CD8-positive, alpha-beta memory T cell (primary cell): ENCODE measurements at places on chromosomes 3 and 15. TPM values are rescaled to one million over a fixed set of nuclear protein-coding genes. Genes with fewer than 3 reads are reported as not detected.

OR5K2 gene
- total RNA-seq, result not detected

- H3K27me3 ChIP-seq, result no peaks in the 10 kb centered on the region
- no peak overlapping the region for H3K27ac ChIP-seq
- H3K4me1 ChIP-seq, result no peaks in the 10 kb centered on the region
- no peak overlapping the region for H3K4me3 ChIP-seq
These were observed 10.6 kb upstream of the U2SURP start for GRCh38 chr3:142990721-142991120.

CAMK2N2 gene
- total RNA-seq, result 0.66 TPM

DNA sequence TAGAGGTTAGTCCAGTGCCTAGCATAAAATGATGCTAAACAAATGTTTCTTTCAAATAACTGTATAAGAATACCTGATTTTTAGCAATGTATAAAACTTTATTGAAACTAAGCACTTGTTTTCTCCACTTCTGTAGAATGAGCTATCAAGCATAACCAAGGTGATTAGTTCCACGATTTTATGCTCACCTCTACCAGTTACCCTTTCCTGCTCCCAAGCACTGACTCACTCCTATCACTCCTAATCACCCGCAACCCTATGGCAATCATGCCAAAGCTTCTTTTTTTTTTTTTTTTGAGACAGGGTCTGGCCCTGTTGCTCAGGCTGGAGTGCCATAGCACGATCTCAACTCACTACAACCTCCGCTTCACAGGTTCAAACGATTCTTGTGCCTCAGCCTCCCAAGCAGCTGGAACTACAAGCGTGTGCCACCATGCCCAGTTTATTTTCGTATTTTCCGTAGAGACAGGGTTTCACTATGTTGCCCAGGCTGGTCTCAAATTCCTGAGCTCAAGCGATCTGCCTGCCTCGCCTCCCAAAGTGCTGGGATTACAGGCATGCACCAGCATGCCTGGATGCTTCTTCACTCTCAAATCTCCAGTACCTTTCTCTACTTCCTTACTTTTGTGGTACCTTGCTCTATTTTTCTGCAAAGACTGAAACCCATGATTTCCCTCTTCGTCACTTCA is 3.9 kb downstream of the HSPBAP1 start:
- no peak for DNase-seq
- H3K4me1 ChIP-seq, result peaks cover 21% of the 10 kb centered on the region
- H3K27me3 ChIP-seq, result no peaks in the 10 kb centered on the region
- no peak overlapping the region for H3K27ac ChIP-seq

SGO1 gene
- 19.4 TPM for total RNA-seq

CGNL1 gene
- total RNA-seq, result not detected

CHRNA5 gene
- total RNA-seq, result 8.4 TPM

- DNase-seq, result no peak
- H3K4me1 ChIP-seq, result no peaks in the 10 kb centered on the region
- H3K36me3 ChIP-seq, result no peaks in the 10 kb centered on the region
- H3K27me3 ChIP-seq, result no peaks in the 10 kb centered on the region
These were observed 94.1 kb downstream of the C3orf70 start for GRCh38 chr3:185058796-185059195.

TIMP4 gene
- not detected for total RNA-seq

PML gene
- 37.4 TPM for total RNA-seq

GRCh38 chr3:4985330-4986174 is 6.3 kb downstream of the BHLHE40 start:
- H3K27me3 ChIP-seq, result no peaks in the 10 kb centered on the region
- H3K36me3 ChIP-seq, result peaks cover 11% of the 10 kb centered on the region
- H3K4me3 ChIP-seq, result peak overlapping the region; percentile 57
- DNase-seq, result no peak

GOLGA8M gene
- not detected for total RNA-seq

C3orf49 gene
- not detected for total RNA-seq

DNA sequence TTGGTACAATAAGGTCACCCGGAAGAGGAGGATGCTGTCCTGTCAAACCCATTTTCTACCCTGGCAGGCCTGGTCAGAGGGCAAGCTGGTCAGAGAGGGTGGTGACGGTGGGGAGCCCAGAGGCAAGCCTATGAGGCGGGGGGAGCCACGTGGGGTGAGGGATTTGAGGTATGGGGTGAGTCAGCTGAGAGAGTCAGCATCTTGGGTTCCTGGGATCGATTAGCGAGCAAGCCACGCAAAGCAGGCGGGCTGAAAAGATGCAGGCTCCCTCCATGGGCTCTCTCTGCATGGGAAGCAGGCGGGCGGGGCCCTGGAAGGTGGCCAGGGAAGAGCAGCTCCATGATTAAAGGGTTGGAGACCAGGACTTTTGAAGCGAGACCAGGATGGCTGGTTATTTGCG is 48.1 kb downstream of the MAGEF1 start:
- H3K4me3 ChIP-seq, result no peak overlapping the region
- no peaks in the 10 kb centered on the region for H3K4me1 ChIP-seq
- H3K36me3 ChIP-seq, result no peaks in the 10 kb centered on the region
- no peak overlapping the region for H3K27ac ChIP-seq

DNA sequence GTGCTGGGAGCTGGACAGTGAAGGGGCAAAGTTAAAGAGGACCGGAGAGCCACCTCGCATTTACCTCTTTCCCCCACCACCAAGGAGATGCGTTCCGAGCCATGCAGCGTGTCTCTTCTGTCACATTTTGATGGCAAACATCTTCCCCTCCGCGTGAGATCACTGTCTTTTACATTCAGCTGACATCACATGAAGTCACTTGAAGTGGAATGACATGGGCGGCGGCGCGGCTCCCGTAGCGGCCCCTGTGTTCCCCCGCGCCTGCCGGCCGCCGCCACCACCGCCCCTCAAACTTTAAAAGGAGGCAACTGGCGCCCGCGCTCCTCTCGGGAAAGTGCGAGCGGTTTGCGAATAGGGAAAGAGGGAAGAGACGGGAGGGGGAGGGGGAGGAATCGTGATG is at the start of gene FEZF2:
Gene FEZF2, minus strand, starts transcription at position 336 of the 400 bp plus-strand sequence. CDS start 682 bp downstream, outside the sequence.
- no peak within 1 kb of the TSS for H3K27ac ChIP-seq
- no peak within 1 kb of the TSS for H3K4me3 ChIP-seq
- no peaks in the 10 kb centered on the region for H3K36me3 ChIP-seq
- peaks cover 17% of the 10 kb centered on the region for H3K27me3 ChIP-seq
- no peak for DNase-seq

DNA sequence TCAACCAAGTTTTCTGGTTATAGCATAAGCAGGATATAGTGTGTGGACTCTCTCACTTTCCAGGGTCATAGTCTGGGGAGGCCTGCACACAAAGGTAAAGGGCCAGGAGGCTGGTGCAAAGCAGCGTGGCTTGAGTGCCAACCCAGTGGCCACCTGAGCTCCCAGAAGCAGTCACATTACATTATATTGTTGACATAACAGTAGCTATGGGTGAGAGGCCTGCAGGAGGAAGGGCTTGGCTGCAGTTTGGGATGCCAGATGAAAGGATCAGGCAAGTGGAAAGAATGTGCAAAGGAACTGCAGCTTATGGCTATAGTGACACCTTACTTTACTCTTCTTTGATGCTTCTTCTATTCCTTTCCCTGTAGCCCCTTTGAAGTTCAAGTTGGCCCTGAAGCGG is 96.5 kb downstream of the FLNB start:
- H3K27ac ChIP-seq, result no peak overlapping the region
- peaks cover 13% of the 10 kb centered on the region for H3K36me3 ChIP-seq
- no peak for DNase-seq
- no peaks in the 10 kb centered on the region for H3K27me3 ChIP-seq
- no peaks in the 10 kb centered on the region for H3K4me1 ChIP-seq

GRCh38 chr3:17931131-17931530 is 188.7 kb upstream of the TBC1D5 start:
- DNase-seq, result no peak
- H3K4me3 ChIP-seq, result no peak overlapping the region
- H3K4me1 ChIP-seq, result no peaks in the 10 kb centered on the region
- no peak overlapping the region for H3K27ac ChIP-seq

GRCh38 chr3:64120876-64121275 is 97.6 kb upstream of the PSMD6 start:
- no peak for DNase-seq
- H3K4me3 ChIP-seq, result no peak overlapping the region
- H3K36me3 ChIP-seq, result no peaks in the 10 kb centered on the region
- H3K27me3 ChIP-seq, result no peaks in the 10 kb centered on the region
- no peaks in the 10 kb centered on the region for H3K4me1 ChIP-seq

CP gene
- total RNA-seq, result not detected

ZNF35 gene
- total RNA-seq, result 9.0 TPM

RGMA gene
- 0.20 TPM for total RNA-seq

- no peaks in the 10 kb centered on the region for H3K27me3 ChIP-seq
- H3K36me3 ChIP-seq, result no peaks in the 10 kb centered on the region
- no peaks in the 10 kb centered on the region for H3K4me1 ChIP-seq
These were observed 199.4 kb downstream of the SATB1 start for GRCh38 chr3:18225709-18226108.

GRCh38 chr3:188434594-188434993 is 280.6 kb downstream of the LPP start:
- no peak overlapping the region for H3K27ac ChIP-seq
- no peak for DNase-seq
- H3K4me1 ChIP-seq, result peaks cover 20% of the 10 kb centered on the region
- H3K4me3 ChIP-seq, result no peak overlapping the region
